ENCODE measurements at places on chromosomes 11 and 22. TPM values are rescaled to one million over a fixed set of nuclear protein-coding genes. Genes with fewer than 3 reads are reported as not detected.

OR51B6 gene
- total RNA-seq = not detected

NCAM1 gene
- total RNA-seq = 0.23 TPM

PANX3 gene
- not detected for total RNA-seq

RTL10 gene
- 17.9 TPM for total RNA-seq

C1QTNF6 gene
- total RNA-seq = 2.1 TPM

TRAPPC4 gene
- total RNA-seq = 62.8 TPM

IGF2 gene
- 0.35 TPM for total RNA-seq

CARD18 gene
- not detected for total RNA-seq

VEGFB gene
- total RNA-seq = 81.7 TPM

PNPLA3 gene
- not detected for total RNA-seq

TMPRSS5 gene
- total RNA-seq = 0.33 TPM

GRCh38 chr11:79403839-79404238 is 37.0 kb downstream of the TENM4 start:
- no peaks in the 10 kb centered on the region for H3K27me3 ChIP-seq
- no peak overlapping the region for H3K4me3 ChIP-seq

GRCh38 chr22:28594076-28594796 is 85.4 kb downstream of the TTC28 start:
- H3K27ac ChIP-seq = no peak overlapping the region
- no peaks in the 10 kb centered on the region for H3K4me1 ChIP-seq
- no peak for DNase-seq

DNA sequence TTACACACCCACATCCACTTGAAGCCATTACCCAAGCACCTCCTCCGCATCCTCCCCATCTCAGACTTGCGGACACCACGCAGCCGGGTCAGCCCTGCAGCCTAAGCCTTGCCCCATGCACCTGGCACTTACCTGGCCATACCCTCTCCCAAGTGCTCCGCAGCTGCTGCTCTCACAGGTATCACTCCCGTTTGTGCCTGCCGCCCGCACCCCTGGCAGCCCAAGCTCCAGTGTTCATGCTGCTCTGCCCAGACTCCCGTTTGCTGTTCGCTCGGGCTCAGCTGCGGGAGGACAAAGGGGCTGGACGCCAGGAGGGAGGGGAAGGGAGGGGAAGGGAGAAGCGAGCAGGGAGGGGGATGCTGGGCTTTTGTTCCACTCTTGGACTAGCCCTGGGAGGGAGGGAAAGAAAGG is at the start of gene KLHL35:
TSS of gene KLHL35 (minus strand) at position 293 of the 411 bp plus-strand sequence. CDS start 2,574 bp downstream, outside the sequence.
- DNase-seq = no peak
- peaks cover 4% of the 10 kb centered on the region for H3K27me3 ChIP-seq
- no peak within 1 kb of the TSS for H3K27ac ChIP-seq
- no peaks in the 10 kb centered on the region for H3K36me3 ChIP-seq
- no peaks in the 10 kb centered on the region for H3K4me1 ChIP-seq

GRCh38 chr11:75635066-75635862 is 33.6 kb downstream of the MAP6 start:
- H3K36me3 ChIP-seq = no peaks in the 10 kb centered on the region
- H3K27ac ChIP-seq = no peak overlapping the region
- H3K4me3 ChIP-seq = no peak overlapping the region
- H3K27me3 ChIP-seq = no peaks in the 10 kb centered on the region
- H3K4me1 ChIP-seq = peaks cover 4% of the 10 kb centered on the region
- DNase-seq = no peak

GRCh38 chr22:20636945-20637344 is 129.5 kb downstream of the MED15 start:
- no peaks in the 10 kb centered on the region for H3K27me3 ChIP-seq
- H3K36me3 ChIP-seq = no peaks in the 10 kb centered on the region
- no peak overlapping the region for H3K4me3 ChIP-seq
- H3K27ac ChIP-seq = no peak overlapping the region
- no peak for DNase-seq

GRCh38 chr22:24138649-24139420 is 42.5 kb upstream of the SUSD2 start:
- no peaks in the 10 kb centered on the region for H3K27me3 ChIP-seq
- no peak for DNase-seq

DNA sequence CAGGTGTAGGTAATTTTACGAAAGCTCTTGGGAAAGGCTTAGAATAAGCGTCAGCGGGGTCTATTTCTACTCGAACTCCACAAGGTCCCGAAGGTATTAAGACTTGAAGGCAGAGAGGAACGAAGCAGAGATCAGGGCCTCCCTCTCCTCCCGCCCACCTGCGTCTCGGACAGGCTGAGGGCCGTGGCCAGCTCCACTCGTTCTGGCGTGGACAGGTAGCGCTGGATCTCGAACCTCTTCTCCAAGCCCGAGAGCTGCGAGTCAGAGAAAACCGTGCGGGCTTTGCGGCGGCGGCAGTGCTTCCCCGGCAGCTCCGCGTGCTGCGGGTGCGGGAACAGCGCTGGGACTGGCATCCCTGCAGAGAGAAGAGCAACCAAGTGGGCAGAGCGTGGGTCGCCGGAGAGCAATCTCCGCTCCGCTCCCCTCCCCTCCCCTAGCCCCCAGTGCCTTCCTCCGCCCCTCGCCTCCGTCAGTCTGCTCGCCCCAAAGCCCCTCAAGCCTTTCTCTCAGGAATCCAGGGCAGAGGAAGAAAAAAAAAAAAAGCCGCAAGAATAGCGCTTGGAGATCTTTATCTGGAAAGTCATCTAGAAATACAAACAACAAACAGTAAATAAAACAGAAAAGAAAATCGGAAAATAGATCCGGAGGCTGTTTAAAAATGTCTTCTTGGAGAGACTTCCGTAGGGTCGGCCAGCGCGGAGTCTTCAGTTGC is 2.4 kb downstream of the BSX start:
- H3K36me3 ChIP-seq = no peaks in the 10 kb centered on the region
- no peak overlapping the region for H3K27ac ChIP-seq
- H3K27me3 ChIP-seq = peaks cover 16% of the 10 kb centered on the region
- no peak for DNase-seq
- no peaks in the 10 kb centered on the region for H3K4me1 ChIP-seq
- no peak overlapping the region for H3K4me3 ChIP-seq

- H3K4me3 ChIP-seq = no peak overlapping the region
- peaks cover 4% of the 10 kb centered on the region for H3K27me3 ChIP-seq
- no peak for DNase-seq
- no peaks in the 10 kb centered on the region for H3K36me3 ChIP-seq
These were observed 1.4 kb downstream of the MRGPRF start for GRCh38 chr11:69011624-69012091.

DNA sequence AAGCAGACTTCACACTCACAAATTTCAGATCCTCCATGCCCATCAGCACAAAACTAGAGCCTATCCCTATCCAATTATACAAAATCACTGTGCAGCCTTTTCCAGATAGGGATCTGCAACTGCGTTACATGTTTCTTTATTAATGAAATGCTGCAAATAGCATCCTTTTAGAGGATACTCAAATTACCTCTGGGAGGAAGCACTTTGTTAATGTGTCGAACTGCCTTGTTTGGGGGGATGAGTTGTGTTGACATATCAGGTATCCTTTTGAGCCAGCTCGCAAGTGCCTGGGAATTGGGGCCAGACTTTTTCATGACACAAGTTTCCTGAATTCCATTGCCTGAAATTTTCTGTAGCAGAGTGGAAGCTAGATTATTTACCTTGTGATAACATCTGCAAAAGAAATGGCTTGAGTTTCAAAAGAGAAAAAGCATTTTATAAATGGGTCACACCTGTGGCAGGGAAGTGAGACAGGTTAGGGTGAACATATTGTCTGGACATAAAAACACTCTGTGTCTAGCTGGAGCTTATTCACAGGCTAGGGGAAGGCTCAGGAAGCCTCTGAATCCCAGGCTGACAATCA is 299.1 kb upstream of the MTNR1B start:
- no peak overlapping the region for H3K27ac ChIP-seq
- no peaks in the 10 kb centered on the region for H3K4me1 ChIP-seq
- H3K27me3 ChIP-seq = no peaks in the 10 kb centered on the region
- no peaks in the 10 kb centered on the region for H3K36me3 ChIP-seq

DNA sequence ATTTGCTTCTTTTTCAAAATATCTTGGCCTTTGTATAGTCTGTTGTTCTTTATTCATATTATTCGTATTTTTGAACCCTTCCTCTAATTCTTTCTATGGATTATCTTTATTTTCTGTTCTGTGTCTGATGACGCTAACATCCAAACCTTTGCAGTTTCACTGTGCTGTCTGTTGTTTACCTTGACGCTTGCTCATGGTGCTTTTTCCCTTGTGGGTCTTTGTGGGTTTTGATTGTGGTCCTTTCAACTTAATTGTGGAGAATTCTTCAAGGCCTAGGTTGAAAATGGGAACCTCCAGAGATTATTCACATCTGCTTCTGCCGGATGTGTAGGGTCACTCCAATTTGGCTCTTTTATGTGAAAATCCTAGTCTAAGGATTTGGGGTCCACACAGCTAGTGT is 34.6 kb downstream of the PARVG start:
- no peak overlapping the region for H3K4me3 ChIP-seq
- H3K27me3 ChIP-seq = no peaks in the 10 kb centered on the region
- DNase-seq = no peak
- H3K4me1 ChIP-seq = no peaks in the 10 kb centered on the region

GRCh38 chr11:12235553-12235946 is 125.2 kb downstream of the MICAL2 start:
- H3K4me3 ChIP-seq = no peak overlapping the region
- no peak for DNase-seq
- no peaks in the 10 kb centered on the region for H3K36me3 ChIP-seq

DNA sequence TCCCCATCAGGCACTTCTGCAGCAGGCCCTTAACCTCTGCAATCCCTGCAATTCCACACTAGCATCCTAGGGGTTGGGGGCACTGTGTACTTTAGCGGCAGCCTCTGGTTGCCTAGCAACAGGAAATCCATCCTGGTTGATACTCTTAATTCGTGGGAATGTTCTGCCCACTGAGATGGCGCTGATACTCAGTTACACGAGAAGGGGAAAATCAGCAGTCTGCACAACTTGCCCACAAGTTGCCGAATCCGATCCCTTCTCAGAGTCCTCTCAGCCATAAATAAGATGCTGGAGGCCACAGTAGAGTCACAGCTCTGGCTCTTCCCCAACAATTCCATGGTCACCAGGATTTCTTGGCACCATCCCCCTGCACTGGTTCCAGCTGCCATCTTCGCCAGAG is 57.6 kb upstream of the CRYBB3 start:
- no peak for DNase-seq
- H3K36me3 ChIP-seq = no peaks in the 10 kb centered on the region
- no peaks in the 10 kb centered on the region for H3K4me1 ChIP-seq
- no peaks in the 10 kb centered on the region for H3K27me3 ChIP-seq
- H3K4me3 ChIP-seq = no peak overlapping the region

DNA sequence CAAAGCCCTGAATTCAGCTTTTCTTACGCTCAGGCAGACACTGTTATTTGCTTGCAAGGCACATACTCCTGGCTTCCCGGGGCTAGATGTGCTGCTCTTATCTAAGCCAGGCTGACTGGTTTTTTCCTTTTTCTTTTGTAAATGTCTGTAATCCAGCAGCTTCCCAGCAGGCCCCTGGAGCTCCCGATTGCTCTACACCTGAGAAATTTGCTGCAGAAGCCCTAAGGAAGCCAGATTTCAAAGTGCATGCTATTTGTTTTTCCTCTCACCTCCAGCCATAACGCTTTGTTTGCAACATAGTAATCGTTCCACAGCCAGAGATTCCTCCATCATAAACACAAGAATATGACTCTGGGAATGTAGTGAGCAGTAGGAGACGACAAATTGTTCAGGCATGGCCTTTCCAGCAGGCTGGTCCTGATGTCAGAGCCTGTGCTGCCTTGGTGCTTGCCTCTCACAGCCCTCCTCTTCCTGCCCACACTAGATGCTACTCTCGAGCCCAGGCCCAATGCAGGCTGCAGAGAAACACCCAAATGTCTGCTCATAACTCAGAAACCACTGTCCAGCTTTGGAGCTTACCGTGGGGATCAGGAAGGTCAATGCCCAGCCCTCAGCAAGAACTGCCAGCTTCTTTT is 54.7 kb upstream of the SLC6A5 start:
- H3K27me3 ChIP-seq = no peaks in the 10 kb centered on the region
- H3K27ac ChIP-seq = no peak overlapping the region
- DNase-seq = no peak
- H3K36me3 ChIP-seq = no peaks in the 10 kb centered on the region
- H3K4me3 ChIP-seq = no peak overlapping the region
- H3K4me1 ChIP-seq = no peaks in the 10 kb centered on the region

DNA sequence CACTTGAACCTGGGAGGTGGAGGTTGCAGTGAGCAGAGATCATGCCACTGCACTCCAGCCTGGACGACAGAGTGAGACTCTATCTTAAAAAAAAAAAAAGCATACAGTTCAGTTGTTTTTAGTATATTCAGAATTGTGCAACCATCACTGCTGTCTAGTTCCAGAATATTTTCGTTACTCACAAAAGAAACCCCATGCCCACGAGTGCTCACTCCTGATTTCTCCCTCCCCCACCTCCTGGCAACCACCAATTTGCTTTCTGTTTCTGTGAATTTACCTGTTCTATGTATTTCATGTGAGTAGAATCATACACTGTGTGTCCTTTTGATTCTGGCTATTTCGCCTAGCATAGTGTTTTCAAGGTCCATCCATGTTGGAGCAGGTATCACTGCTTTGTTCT is 24.8 kb downstream of the PTPRJ start:
- no peaks in the 10 kb centered on the region for H3K36me3 ChIP-seq
- no peak for DNase-seq
- H3K4me1 ChIP-seq = peaks cover 80% of the 10 kb centered on the region
- H3K27me3 ChIP-seq = no peaks in the 10 kb centered on the region
- peak overlapping the region; percentile 95 for H3K27ac ChIP-seq
- H3K4me3 ChIP-seq = peak overlapping the region; percentile 58

- H3K4me3 ChIP-seq = no peak overlapping the region
- no peaks in the 10 kb centered on the region for H3K36me3 ChIP-seq
- DNase-seq = no peak
- no peaks in the 10 kb centered on the region for H3K27me3 ChIP-seq
These were observed 8.9 kb downstream of the SULT4A1 start for GRCh38 chr22:43853328-43853931.

DNA sequence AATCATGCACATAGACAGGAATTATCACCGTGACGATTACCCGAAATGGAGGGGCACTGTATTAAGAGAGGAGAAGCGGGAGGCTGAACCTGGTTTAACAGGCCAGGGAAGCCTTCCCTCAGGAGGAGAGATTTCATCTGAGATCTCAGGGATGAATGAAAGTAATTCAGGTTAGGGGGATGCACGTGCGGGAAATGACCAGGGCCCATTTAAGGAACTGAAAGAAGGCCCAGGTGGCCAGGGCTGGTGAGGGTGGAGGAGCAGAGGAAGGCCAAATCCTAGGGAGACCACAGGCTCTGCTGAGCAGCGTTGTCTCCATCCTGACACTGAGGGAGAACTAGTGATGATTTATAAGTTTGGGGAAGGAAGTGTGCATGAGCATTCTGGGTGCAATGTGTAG is 16.3 kb upstream of the OPCML start:
- H3K4me1 ChIP-seq = no peaks in the 10 kb centered on the region
- H3K27ac ChIP-seq = no peak overlapping the region
- no peak for DNase-seq
- H3K4me3 ChIP-seq = no peak overlapping the region
- no peaks in the 10 kb centered on the region for H3K27me3 ChIP-seq

DNA sequence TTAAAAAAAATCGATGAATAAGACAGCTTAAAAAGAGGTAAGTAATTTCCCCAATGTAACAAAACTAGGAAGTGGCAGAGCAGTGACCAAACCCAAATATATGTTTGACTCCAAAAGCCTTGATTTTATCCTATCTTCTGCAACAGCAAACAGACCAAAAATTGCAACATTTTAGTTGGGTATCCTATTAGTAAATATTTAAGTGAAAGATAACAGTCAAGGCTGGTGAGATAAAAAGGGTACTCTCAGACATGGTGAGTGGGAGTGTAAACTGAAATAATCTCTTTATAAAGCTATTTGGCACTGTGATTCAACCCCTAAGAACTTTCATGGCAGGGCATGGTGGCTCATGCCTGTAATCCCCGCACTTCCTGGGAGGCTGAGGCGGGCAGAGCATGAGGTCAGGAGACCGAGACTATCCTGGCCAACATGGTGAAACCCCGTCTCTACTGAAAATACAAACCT is 1.9 kb upstream of the RDX start:
- H3K4me1 ChIP-seq = no peaks in the 10 kb centered on the region
- no peaks in the 10 kb centered on the region for H3K36me3 ChIP-seq
- no peak for DNase-seq
- H3K4me3 ChIP-seq = no peak overlapping the region
- no peaks in the 10 kb centered on the region for H3K27me3 ChIP-seq
